NCI-H1930 (cell line): ENCODE measurements at places on chromosomes 3 and 15.

DNA sequence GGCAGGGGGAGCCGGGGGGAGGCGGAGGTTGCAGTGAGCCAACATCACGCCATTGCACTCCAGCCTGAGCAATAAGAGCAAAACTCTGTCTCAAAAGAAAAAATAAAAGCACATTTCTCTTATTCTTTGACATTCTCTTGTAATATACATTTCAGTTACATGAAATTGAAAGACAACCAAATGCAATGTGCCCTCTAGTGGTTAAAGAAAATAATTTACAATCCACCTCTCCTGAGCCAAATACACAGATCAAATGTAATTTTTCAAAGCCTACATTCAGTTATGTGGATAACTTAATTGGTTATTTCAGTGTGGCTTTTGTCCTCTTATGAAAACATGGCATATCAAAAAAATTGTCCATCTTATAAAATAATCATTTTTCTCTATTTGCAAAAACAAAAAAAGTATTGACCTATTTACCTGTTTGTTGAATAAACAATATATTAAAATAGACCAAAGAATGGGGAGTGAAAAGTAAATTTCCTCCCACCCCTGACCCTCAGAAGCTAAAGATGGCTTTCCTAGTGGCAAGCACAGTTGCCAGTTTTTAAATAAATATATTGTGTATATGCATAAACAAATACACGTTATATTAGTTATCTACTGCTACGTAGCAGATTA, 14.2 kb upstream of the U2SURP start:
- DNase-seq, result peak; percentile 5

DNA sequence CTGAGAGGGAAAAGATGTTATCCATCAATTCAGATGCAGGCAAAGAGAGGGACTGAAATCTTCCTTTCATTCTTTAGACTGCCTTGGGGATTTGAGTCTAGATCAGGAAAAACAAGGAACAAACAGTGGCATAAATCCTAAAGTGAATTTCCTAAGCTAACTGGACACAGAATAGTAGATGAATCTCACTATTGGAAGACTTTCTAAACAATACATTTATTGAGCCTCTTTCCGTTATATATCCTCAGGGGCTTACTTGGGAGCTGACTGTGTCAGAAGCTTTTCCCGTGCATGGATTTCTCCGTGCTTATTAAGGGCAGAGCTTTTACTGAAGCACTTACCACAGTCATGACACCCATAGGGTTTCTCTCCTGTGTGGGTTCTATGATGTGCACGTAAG, 10.0 kb downstream of the ZSCAN29 start:
- DNase-seq, result no peak

- DNase-seq, result no peak
These were observed 68.0 kb downstream of the SLTM start for GRCh38 chr15:58865425-58865880.

DNA sequence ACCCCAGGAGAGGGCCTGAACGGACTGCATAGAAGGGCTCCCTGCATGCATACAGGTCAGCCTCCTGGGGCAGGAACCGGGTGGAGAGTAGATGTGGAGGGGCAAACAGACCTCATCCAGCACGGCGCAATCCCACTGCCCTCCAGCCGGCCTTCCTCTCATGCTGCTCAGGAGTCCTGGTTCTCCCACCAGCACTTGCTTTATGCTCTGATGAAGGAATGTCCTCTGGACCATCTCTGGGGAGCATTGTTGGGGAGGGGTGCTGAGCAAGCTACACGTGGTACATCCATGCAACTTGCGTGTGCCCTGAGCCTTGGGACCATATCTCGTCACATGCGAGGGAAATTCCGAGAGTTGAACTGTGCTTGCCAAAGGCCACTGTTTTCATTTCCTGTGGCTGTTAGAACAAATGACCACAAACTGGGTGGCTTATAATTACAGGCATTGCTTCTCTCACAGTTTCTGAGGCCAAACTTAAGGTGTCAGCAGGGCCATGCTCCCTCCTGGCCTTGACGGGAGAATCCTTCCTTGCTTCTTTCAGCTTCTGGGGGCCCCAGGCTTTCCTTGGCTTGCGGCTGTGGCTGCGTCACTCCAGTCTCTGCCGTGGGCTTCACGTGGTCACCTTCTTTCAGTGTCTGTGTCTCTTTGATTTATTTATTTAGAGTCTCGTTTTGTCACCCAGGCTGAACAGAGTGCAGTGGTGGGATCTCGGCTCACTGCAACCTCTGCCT, 12.2 kb downstream of the SELENOS start:
- DNase-seq, result no peak

DNA sequence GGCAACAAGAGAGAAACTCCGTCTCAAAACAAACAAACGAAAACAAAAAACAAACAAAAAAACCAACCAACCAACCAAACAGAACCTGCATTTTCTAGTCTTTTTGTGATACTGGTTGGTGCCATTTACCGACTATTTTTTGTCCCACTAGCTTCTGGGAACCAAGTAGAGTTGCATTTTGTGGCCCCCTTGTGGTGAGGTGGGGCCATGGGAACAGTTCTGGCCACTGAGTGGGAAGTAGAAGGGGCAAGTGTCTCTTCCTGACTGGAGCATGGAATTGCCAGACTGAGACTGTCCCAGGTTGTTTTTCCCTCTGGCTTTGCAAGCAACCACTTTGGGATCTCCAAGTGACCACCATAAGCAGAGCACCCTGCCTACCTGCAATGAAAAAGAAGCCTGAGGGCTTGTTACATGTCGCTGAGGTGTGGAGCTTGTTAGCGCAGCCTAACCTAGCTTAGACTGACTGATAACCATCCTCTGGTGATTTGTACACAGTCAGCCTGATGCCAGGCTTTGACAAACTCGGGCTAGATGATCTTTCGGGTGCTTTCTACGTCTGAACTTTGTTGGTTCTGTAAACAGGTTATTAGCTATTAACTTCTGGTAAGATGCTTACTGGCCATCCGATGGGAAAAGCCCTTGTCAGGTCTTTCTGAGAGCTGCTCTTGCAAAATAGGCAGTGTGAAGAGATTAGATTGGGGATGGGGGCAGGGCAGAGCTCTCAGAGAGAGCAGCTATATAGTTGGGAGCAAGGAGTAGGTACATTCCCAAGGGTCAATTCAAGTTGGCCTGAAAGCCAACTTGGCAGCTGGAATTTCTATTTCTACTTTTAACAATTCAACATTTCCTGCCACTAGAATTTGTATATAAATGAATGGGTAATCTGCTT, 172.2 kb downstream of the SSR3 start:
- no peak for DNase-seq

GRCh38 chr3:16086690-16087089, 87.8 kb upstream of the GALNT15 start:
- no peak for DNase-seq

GRCh38 chr3:40313975-40314860, 4.7 kb downstream of the EIF1B start:
- DNase-seq, result no peak

- DNase-seq, result no peak
These were observed 254.2 kb downstream of the FEZF2 start for GRCh38 chr3:62119139-62119538.

GRCh38 chr3:104526901-104527401, 839.8 kb upstream of the ALCAM start:
- DNase-seq, result no peak

DNA sequence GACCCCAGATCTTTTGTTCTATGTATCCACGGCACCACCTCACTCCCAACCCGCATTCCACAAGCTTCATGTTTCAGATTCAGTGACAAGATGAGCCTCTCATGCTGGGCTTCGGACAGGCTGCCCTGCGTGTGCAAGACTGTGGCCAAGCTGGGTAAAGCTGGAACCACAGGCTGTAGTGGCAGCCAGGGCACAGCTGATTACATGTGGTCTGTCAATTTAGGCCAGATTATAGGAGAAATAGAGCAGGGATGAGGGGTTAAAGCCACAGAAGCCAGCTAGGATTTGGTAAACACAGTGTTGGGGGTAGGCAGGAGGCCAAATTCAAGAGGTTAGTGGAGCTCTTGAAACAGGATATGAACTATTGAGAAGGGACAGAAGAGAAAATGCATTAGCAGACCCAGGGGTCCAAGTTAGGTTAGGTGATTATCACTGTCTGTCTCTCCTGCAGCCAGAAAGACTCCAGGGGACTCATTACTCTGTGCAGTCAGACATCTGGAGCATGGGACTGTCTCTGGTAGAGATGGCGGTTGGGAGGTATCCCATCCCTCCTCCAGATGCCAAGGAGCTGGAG, 12.9 kb downstream of the SNAPC5 start:
- no peak for DNase-seq

DNA sequence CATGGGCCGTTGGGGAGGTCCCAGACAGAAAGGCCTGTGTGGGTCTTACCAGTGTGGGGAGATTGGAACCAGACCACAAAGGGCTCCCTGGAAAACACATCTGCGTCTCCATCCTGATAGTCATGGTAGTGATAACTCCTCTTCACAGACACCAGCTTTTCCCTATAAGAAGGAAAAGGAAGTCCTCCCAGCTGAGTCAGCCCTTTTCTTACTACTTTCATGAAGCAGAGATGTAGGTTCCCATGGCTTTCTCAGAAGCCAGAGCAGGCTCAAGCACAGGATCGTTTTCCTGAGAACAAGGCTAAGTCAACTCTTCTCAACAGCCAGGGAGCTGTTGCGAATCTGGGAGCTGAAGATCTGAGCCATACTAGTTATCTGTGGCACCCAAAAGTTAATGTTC, 6.1 kb downstream of the DNASE1L3 start:
- no peak for DNase-seq

DNA sequence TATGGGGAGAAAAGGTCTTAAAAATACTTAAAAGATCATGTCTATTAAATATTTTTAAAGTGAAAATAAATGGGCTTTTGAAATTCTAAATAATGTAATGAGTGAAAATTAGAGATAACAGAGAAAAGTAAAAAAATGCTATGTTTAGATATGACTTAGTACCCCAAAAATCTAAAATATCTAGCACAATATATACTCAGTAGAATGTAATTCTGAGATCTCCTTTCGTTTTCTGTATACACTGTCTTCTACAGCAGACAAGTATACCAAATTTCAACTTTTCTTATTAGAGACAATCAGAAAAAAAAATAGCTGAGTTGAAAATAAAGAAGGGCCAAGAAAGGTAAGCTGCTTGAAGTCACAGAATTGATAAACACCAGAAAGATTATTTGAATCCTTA, 140.8 kb downstream of the ADAM10 start:
- DNase-seq, result no peak

- DNase-seq, result no peak
These were observed 33.6 kb downstream of the TPM1 start for GRCh38 chr15:63075984-63076713.

- peak; percentile 52 for DNase-seq
These were observed 710 bp upstream of the CLK3 start for GRCh38 chr15:74614744-74615507.
